Kasumi-1 (cell line): ENCODE measurements at places on chromosomes 4 and X.

DNA sequence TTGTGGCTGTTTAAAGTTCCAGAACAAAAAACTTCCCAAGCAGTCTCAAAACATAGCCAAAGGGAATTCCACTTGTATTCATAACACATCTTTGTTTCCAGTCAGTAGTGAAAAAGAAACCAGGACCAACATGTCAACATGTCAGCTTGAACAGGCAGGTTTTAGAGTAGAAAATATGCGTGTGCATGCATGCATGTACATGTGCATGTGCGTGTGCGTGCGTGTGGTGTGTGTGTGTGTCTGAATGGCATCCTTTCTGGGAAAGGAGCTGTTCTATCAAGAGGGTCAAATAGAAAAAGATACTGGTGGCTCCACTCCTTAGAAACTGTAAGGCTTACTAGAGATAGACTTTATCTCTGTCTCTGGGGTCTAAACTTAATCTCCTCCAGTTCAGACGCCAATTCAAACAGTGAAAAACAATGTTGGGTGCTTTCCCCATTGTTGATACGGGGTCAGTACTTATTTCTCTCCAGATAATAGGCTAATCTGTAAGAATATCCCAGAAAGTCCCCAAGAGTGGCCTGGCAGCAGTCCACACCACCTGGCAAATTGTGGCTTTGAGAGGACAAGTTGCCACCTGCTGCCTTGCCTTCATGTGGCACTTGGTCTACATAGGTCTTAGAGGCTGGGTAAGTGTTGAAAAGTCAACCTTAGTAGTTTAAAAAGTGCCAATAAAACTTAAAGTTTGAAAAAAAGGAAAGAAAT lies 110.4 kb downstream of the SCD5 start:
- DNase-seq, result no peak

DNA sequence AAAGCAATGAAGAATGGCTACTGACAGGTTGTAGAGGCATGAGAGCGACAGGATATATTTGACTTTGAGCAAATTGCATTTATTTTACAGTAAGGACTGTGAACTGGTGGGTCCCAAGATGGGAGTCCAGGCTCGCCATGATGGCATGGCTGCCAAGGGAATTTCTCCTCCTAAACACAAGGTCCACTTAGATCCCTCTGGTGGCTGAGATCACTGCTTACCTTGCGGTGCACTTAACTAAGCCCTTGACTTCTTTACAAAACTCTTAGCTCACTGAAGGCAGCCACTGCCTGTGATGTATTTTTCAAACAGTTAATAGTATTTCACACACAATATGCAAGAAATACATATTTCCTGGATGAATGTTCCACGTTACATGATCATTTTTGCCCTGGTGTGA lies 50.3 kb upstream of the SORBS2 start:
- no peak for DNase-seq

- DNase-seq, result no peak
Observed at GRCh38 chr4:37885496-37885895, 5.4 kb upstream of the TBC1D1 start.

DNA sequence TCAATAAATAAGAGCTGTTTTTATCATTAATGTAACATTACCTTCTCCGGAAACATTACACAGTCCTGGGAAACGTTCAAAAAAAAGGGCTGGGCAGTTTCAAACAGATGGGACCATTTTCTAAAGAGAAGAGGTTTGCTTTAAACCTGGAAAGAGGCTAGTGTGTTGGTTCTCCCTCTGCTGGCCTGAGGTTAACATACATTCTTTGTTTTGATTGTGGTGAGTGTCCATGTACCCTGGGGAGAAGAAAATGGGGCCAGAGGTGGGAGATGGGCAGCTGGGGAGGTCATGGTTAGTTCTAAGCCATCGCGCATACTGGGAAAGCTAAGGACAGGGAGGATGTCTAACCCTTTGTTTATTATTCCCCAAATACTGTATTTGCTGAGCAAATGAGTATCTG lies 194.7 kb downstream of the CPEB2 start:
- DNase-seq, result peak; percentile 22

GRCh38 chr4:57154926-57155325 lies 44.7 kb upstream of the IGFBP7 start:
- DNase-seq, result no peak

DNA sequence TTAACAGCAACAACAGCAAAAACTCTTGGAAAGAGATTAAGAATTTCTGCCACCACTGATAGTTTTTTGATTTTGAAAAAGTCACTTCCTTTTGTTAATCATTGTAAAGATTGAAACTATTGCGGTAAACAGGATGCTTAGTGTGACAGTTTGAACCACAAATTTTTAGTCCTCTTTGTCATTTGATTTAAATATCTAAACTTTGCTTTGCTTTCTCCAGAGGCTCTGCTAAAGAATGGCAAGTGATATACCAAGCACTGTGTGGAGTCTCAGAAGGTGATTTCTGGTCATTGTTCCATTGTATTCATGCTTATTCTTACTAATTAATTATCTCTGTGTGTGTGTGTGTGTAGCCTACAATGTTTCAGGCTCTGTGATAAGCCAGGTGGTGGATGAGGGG lies 155.6 kb downstream of the BMPR1B start:
- DNase-seq, result no peak

GRCh38 chrX:102515975-102516941 lies at the start of gene TMSB15A:
TSS of gene TMSB15A (minus strand) at chrX:102516739.
- peak; percentile 23 for DNase-seq

- peak; percentile 2 for DNase-seq
Observed at GRCh38 chr4:113893546-113893945, 85.9 kb downstream of the ARSJ start.

DNA sequence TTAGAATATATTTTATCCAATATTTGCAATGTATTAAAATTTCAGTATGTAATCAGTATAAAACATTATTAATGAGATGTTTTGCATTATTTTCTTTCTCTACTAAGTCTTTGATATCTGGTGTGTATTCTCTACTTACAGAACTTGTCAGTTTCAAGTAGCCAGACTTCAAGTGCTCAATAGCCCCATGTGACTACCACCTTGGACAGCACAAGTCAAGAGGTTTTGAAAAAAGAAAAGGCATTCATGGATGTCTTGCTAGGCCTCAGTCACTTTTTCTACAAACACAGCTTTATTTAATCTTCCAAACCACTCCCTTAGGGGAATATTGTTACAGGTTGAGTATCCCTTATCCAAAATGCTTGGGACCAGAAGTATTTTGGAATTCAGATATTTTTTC lies 189.4 kb downstream of the QDPR start:
- no peak for DNase-seq
